Anterior cingulate cortex (tissue), 58 donors: ENCODE measurements at places on chromosomes 5 and 9.

- no peak for DNase-seq
Measured at GRCh38 chr9:93500571-93501298, 47.4 kb upstream of the FAM120AOS start.

GRCh38 chr5:122951658-122952057 is 84.9 kb downstream of the PPIC start:
- DNase-seq: no peak

- DNase-seq: no peak
Measured at GRCh38 chr5:132473019-132473531, 17.5 kb downstream of the IRF1 start.

DNA sequence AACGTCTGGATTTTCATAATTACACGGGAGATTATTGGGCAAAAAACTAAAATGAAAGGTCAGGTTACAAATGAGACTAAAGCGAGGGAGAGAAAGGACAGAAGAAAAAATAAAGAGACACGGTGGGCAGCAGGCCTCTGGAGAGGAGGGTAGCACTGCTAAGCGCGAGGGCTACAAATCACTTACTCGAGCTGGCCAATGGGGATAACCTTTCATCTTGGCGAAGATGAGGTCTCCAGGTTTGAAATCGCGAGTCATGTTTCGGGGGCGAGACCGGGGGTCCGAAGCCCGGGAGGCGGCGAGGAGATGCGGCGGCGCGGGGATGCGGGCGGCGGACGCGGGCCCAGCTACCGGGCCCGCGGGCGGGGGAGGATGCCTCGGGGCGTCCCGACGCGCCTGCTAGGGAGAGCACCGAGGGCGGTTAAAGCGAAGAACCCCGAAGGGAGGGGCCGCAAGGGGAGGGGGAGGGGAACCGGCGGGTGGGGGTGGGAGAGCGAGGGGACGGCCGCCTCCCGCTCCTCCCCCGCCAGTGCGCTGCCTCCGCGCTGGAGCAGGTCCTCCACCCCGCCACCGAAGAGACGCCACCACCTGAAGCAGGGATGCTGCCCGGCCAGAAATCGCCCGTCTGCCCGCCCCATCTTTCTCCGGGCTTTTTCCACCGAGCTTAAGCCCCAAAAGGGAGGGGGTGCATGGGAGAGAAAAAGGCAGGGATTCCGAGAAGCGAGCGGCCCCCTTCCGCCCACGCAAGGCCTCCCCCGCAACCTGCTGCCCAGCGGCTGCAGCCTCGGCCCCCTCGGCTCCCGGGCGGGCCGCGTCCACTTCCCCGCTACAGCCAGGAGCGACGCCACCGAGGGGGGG is 610 bp downstream of the PSIP1 start:
- DNase-seq: peak; percentile 55

DNA sequence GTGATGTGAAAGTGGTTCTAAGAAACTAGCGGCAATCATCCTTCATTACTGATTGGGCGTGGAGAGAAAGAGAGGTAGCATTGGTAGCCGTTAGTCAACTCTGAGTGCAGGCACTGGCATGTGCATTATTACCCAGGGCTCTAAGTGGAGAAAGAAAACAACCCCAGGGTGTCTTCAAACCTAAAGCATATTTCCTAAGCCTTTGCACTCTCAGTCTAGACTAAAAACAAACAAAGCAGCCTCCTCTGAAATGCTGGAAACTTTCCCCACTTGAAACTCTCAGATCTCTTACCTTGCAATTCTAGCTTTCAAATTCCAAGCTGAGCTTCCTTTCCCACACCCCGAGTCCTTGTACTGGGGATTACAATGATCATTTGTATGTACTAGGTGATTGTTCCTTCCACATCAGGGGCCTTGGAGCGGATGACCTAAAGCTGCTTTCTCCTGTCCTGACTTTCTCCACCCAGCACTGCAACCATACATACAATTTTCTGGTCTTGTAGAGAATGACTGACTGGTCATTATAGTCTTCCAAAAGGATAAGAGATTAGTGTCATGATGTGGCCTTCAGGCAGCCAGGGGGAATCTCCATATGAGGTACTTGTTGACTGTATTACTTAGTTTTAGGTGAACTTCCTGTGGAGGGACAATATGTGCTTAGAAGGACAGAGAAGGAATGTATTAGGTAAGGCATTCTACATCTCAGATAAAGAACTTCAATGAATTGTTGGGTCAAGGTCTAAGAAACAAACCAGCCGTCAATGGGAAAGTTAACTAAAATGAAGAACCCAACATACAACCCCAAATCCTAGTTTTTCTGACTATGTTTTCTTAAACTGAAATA is 98.3 kb upstream of the CDKN2B start:
- DNase-seq: no peak

GRCh38 chr5:157451806-157452205 is 8.2 kb upstream of the NIPAL4 start:
- DNase-seq: no peak

- DNase-seq: no peak
Measured at GRCh38 chr5:4038994-4039393, 443.4 kb downstream of the IRX1 start.

GRCh38 chr5:38757451-38758245 is 88.2 kb upstream of the OSMR start:
- no peak for DNase-seq

DNA sequence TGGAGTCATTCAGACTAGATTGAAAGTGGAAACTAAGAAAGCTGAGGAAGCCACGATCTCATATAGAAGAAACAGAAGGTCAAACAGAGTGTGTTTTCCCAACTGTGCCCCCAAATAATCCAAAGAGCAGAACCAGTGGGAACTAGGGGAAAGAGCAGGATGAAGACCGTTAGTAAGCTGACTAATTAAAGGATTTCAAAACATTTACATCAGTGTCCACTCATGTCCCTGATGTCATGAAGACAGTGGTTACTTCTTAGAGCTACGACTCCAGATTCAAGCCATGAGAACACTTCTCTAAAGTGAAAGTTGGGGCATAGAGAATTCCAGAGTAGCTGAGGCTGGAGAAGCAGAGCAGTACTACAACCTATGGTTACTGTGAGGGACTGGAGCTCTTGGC is 119.6 kb upstream of the SLC12A2 start:
- no peak for DNase-seq

DNA sequence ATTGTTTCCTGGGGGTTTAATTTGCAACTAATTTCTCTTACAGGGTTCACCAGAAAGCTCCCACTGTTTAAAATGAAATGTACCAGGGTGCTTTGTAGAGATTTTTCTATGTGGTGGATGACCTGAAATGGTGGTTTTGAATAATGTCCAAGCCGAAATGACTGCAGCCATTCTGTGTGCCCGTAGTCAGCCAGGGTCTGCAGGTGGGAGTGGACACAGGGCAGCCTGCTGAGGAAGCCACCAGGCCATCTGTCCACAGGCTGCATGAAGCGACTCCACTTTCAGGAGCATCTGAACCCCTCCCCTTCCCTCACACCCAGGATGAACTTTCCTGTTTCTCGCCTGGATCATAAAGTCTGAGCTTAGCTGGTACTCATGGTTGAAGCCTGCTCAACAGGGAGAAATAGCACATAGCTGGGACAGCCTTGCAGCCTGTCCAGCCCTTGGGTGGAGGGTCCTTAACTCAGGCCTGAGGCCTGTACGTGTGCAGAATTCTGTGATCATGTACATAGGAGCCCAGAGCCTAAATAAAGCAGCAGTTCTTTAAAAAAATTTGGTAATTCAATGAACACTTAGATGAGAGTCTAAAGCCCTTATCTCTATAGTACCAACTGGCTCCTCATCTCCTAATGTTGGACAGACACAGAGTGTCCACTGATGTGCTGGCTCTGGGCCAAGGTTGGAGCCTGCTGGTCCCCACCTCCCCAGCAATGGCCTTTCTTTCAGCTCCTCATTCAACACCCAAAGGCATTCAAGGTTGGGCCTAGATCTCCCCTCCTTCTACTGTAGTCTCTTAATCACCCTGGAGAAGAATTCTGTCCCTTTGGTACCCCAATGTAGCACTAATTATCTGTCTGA is 72.8 kb downstream of the SHB start:
- DNase-seq: no peak

DNA sequence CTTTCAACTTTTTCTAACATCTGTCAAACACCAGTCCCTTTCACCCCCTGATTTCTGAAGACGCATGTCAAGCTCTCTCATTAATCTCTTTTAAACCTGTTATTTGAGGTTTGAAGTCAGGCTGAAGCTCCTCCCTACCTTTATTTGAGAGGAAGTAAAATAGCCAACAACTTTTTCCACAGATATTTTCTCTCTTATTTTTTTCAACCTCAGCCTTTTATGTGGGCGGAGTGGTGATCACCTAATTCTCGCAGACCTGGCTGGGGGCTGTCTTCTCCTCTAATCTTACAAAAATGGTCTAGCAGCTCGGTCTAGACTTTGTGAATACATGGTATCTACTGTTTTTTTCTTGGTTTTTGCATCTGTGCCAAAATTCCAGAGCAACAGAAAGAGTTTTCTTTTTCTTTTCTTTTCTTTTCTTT is 395.7 kb upstream of the ACTBL2 start:
- no peak for DNase-seq

DNA sequence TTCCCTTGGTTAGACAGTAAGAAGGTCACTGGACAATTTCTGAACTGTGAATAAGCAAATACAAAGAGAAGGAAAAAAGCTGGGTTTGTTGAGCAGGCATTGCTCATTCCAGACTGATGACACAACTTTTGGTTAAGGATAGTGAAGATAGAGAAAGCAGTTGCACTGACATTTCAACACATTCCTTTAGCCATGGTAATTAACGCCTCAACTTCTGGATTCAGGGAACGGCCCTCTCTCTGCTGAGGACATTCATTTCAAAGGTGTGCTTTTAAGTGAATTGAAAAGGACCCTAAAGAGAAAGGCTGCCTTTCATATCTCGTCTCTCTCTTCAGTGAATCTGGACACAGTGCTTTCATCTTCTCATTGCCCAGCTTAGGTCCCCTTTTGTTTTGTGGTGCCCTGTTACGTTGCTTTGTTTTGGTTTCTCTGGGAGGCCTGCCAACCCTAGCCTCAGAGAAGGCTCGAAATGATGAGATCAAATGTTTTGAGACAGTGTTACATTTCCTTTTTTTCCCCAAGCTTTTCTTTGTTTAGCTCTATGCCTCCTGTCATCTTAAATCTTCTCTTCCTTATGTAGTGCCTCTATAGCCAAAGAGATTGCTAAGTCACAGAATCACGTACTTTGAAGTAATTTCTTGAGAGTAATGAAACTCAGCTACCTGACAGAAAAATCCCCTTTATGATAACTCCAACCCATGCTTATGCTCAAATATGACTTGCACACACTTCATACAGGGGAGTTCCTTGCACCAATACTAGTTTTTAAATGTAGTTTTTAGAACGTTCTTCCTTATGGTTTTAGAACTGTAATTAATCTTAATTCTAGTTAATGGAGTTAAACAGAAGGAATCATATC is 94.4 kb upstream of the IFNE start:
- no peak for DNase-seq

GRCh38 chr5:14208071-14209021 is 65.2 kb downstream of the TRIO start:
- no peak for DNase-seq

GRCh38 chr9:27436234-27436633 is 87.9 kb upstream of the IFNK start:
- no peak for DNase-seq

DNA sequence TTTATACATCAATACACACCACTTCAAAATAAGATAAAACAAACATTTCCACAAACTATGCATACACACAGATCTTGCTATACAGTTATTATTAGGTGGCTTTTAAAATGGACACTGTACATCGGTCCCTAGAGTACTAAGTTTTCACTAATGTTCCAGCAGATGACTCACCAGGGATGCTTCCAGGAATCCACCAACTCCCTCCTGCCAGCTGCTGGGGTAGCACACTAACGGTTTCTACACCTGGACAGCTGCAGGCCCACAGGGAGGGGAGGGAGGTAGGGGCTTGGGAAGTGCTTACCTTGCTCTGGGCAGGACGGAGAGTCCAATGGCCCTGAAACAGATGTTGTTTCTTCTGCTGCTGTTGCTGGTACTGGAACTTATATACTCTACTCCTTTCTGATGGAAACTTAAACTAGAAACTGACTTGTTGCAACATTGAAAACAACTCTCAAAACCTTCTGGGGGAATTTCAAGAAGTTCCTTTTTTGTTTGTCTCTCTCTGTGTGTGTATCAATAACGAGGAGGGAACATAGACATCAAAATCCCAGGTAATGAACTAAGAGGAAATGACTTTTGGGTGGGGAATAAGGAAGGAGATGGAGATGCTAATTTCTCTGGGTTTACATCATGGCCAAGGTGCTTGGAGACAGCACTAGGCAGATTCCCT is at the start of gene IL12B:
Gene IL12B, minus strand, starts transcription at position 357 of the 670 bp plus-strand sequence. CDS start 3,705 bp downstream, outside the sequence.
- DNase-seq: no peak

DNA sequence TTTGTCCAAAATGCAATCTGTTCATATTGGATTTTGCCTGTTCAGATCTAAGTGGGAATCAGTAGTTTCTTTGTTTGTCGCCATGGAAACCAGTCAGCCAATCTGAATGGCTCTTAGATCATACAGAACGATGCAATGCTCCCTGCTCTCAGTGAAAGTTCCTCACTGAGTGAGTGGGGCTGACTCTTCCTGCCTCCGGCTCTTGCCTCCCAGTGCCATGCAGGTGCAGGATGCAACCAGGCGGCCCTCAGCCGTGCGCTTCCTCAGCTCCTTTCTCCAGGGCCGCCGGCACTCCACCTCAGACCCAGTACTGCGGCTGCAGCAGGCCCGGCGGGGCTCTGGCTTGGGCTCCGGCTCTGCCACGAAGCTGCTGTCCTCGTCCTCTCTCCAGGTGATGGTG is at the start of gene PTPDC1:
Gene PTPDC1, plus strand, starts transcription at position 151 of the 400 bp plus-strand sequence. Its CDS starts 67 bp downstream, at position 218.
- peak; percentile 59 for DNase-seq

DNA sequence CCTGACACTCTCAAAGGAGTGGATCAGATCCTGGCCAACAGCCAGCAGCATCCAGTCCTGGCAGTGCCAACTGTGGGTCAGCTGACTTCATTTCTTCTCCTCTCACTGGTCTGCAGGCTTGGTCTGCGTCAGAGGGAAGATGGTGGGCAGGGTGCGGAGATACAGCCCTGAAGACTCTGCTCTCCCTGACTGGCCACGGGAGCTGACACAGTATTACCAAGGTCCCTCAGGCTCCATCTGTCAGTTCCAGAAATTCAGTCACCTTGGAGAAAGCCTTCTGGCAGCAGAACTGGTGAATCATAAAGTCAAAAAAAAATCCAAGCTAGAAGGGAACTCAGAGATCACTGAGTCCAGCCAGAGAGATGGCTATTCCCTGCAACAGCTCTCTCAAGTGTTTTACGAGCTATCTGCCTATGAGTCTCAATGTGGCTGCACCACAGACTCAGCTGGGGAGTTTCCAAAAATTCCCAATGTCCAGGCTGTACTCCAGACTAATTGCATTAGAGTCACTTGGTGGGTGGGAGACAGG is 27.9 kb downstream of the C1QTNF2 start:
- DNase-seq: no peak

DNA sequence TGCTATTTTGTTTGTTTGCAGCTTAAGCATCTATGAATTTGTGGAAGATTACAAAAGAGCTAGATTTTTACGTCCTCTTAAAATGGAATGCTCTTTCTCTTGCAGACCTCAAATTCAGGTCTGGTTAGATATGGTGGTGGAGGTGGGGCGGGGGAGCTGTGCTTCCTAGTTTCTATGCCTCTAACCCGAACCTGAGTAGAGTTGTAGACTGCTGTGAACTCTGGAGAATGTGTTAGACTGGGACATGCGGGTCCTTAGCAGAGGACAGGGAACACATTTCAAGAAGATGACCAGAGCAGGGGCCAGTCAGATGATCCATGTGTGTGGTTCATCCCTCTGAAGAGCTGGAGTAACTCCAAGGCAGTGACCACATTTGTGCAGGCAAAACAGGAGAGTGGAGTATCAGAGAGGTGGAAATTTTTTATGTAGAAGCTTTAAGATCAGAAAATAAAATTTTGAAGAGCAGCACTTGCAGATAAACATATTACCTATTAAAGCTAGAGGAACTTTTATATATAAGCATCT is 154.9 kb downstream of the FAM174A start:
- no peak for DNase-seq
